ENCODE measurements at places on chromosomes 5 and 9.
A peak's percentile ranks its signal among the peaks of the same experiment; 100 is the strongest.

GRCh38 chr9:126287166-126287866, 39.3 kb upstream of the MVB12B start:
- DNase-seq: no peak

- DNase-seq: no peak
Observed at GRCh38 chr5:128636361-128636760, 98.3 kb upstream of the FBN2 start.

DNA sequence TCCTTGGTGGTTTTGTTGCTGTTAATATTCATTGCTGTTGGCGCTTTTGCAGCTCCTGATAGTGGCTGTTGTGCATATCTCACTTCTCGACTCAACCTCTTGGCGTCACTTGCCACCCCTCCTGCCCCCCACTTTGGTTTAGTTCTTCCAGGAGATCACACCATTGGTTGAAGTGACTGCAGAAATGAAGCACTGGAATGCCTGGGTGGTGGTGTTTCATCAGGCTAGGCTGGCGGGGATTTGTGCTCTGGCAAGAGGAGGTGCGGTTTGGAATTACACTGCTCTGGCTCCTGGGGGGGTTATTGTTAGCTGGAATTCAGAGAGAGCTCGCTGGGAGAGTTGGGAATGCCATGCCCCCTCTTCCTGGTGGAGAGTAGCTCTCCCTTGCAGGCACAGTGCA, 11.5 kb downstream of the PRRC2B start:
- peak; percentile 51 for DNase-seq

DNA sequence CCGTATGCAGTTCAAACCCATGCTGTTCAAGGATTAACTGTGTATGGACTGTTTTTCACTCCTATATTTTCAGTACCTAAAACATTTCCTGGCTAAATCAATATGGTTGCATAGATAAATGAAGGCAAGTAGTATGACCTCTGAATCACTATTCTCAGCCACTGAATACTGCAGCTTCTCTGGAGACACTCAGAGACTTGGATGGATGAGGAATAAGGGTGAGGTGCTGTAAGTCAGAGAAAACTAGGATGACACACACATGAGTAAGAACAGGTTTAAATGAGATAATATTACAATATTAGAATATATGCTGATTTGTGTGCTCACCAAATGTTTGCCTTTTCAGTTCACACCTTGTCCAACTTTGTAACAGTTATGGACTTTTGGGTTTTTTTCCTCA, 26.0 kb upstream of the ANXA1 start:
- no peak for DNase-seq

DNA sequence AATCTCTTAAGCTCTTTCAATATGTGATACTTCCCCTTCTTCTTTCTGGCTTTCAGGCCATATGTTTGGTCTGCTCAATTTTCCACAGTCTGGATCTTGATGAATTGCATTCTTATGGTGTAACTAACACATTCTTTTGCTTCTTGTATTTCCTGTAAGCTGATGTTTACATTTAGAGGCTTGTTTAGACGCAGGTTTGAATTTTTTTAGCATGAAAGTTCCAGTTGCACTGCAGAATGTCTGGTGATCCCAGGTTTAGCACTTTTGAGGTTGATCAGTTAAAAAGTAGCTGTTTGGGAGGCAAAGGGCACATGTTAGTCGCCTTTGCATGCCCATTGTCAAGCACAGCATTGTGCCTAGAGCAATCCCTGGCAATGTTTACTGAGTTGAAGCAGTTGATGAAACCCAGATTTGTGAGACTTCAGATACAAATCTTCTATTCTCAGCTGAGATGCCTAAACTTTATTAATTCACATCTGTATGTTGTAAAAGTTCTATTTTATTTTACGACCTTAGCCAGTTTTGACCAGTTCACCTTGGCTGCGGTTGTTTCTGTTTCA, 59.6 kb upstream of the SPATA31C2 start:
- DNase-seq: peak; percentile 91

All from A172 (cell line).